ENCODE measurements at places on chromosomes 5 and 9.

- H3K4me3 ChIP-seq = no peak overlapping the region
- H3K36me3 ChIP-seq = no peaks in the 10 kb centered on the region
- no peaks in the 10 kb centered on the region for H3K27me3 ChIP-seq
- no peak overlapping the region for H3K27ac ChIP-seq
- no peaks in the 10 kb centered on the region for H3K4me1 ChIP-seq
Measured at GRCh38 chr5:143850050-143850683, 38.2 kb downstream of the HMHB1 start.

GRCh38 chr5:143085319-143085917 is 315.2 kb downstream of the ARHGAP26 start:
- no peak for DNase-seq
- no peak overlapping the region for H3K4me3 ChIP-seq
- no peaks in the 10 kb centered on the region for H3K27me3 ChIP-seq
- no peaks in the 10 kb centered on the region for H3K4me1 ChIP-seq
- H3K27ac ChIP-seq = no peak overlapping the region

DNA sequence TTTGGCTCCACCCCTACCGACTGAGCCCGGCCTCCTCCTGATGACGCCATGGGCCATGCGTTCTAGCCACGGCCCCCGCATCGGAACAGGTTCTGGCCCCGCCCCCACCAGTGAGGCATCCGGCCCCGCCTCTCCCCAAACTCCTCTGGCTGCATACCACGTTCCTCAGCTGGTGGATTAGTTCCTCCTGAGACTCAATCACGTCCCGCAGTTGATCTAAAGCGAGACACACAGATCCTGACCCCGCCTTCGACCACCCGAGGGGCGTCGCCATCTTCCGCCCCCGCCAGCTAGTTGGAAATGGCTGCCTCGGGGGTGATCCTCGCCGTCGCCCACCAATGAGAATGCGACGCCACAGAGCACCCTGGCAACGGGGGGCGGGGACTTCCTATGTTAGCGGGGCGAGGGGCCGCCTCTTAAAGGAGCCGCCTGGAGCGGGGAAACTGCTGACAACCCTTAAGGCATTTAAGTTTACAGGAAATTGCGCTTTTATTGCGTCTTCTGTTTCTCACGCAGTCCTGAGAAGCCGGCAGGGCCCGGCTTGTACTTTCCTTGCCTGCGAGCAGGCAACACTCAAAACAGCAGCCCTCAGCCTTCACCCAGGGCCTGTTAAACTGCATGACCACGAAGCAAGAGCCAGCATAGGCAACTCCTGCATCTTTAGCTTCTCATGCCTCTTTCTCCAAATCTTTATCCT is at the start of gene SPATA24:
Gene SPATA24, minus strand, starts transcription at position 303 of the 697 bp plus-strand sequence. Its CDS starts 29 bp downstream, at position 274.
- H3K36me3 ChIP-seq = peaks cover 9% of the 10 kb centered on the region
- H3K4me3 ChIP-seq = peak within 1 kb of the TSS; percentile 85
- peak within 1 kb of the TSS; percentile 98 for H3K27ac ChIP-seq
- peaks cover 40% of the 10 kb centered on the region for H3K4me1 ChIP-seq
- H3K27me3 ChIP-seq = no peaks in the 10 kb centered on the region
- peak; percentile 99 for DNase-seq

DNA sequence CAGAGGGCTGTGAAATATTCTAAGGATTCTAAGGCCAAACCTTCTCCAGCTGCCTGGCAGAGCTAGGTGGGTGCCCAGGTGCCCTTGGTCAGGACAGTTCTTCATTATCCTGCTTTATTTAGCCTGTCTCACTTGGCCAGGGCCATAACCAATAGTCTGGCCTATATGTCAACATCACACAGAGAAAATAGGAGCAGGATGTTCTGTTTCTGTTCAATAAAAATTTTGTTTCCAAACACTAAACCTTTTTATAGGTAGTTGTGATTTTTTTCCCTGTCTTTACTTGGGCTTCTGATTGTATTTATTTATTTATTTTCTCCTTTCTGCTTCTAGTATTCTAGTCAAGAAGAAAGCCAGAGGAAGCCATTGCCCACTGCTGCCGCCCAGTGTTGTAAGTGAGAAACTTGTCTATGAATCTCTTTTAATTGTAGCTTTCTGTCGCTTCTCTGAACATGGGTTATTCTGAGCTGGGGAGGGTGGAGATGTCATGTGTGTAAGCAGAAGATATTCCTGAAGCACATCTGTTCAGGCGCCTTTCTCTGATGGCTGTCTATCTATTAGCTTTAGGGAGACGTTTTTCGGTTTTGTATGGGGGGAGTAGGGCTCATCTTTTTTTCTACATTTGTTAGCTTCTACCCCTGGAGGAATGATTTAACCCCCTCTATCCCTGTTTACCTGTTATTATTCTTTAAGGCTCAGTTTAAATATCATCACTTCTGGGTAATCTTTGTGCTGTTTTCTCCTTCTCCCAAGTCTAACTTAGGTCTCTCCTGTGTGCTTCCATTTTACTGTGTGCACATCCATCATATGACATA is 97.1 kb downstream of the UNC13B start:
- H3K36me3 ChIP-seq = no peaks in the 10 kb centered on the region
- H3K27ac ChIP-seq = no peak overlapping the region
- DNase-seq = peak; percentile 67

DNA sequence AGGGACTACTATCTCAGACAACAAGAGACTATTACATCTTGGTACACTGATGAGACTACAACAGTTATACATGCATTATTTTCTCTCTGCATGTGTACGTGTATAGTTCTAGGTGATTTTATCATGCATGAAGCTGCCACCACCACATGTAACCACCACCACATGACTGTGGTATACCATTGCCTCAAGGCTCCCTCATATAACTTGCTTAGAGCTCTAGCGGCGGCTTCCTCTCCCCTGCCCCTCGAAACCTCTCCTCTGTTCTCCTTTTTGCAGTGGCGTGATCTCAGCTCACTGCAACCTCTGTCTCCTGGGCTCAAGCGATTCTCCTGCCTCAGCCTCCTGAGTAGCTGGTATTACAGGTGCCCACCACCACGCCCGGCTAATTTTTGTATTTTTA is 162.3 kb downstream of the AOPEP start:
- H3K4me3 ChIP-seq = no peak overlapping the region
- peaks cover 8% of the 10 kb centered on the region for H3K36me3 ChIP-seq
- H3K27ac ChIP-seq = no peak overlapping the region
- H3K4me1 ChIP-seq = no peaks in the 10 kb centered on the region

DNA sequence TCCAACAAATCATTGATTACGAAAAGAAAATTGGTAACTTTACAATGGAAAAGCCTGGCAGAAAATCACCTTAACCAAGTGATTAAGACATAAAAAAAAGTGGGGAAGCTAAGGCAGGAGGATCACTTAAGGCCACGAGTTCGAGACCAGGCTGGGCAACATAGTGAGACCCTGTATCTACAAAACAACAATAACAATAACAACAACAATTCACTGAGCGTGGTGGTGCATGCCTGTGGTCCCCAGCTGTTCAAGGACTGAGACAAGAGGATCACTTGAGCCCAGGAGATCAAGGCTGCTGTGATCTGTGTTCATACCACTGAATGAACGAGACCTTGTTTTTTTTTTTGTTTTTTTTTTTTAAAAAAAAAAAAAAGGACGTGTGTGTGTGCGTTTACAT is 21.3 kb downstream of the PTBP3 start:
- no peak overlapping the region for H3K27ac ChIP-seq
- peaks cover 39% of the 10 kb centered on the region for H3K4me1 ChIP-seq
- H3K27me3 ChIP-seq = no peaks in the 10 kb centered on the region
- H3K4me3 ChIP-seq = no peak overlapping the region

DNA sequence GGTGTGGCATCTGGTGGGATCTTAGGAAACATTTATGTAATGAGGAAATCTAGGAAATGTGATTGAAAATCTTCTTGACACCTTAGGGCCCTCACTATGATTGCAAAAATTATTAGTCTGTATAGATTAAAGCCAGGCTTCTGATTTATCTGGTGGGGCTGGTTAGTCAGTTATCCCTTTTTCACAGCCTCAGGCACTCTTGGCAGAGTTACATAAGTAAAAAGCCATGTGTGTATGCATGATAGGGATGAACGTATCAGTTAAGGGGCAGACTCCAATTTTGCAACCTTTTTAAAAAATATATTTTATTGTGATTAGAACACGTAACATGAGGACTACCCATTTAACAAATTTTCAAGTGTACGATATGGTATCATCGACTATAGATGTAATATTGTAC is 30.6 kb upstream of the RAB14 start:
- H3K27ac ChIP-seq = no peak overlapping the region
- no peak for DNase-seq
- no peak overlapping the region for H3K4me3 ChIP-seq
- H3K36me3 ChIP-seq = no peaks in the 10 kb centered on the region

DNA sequence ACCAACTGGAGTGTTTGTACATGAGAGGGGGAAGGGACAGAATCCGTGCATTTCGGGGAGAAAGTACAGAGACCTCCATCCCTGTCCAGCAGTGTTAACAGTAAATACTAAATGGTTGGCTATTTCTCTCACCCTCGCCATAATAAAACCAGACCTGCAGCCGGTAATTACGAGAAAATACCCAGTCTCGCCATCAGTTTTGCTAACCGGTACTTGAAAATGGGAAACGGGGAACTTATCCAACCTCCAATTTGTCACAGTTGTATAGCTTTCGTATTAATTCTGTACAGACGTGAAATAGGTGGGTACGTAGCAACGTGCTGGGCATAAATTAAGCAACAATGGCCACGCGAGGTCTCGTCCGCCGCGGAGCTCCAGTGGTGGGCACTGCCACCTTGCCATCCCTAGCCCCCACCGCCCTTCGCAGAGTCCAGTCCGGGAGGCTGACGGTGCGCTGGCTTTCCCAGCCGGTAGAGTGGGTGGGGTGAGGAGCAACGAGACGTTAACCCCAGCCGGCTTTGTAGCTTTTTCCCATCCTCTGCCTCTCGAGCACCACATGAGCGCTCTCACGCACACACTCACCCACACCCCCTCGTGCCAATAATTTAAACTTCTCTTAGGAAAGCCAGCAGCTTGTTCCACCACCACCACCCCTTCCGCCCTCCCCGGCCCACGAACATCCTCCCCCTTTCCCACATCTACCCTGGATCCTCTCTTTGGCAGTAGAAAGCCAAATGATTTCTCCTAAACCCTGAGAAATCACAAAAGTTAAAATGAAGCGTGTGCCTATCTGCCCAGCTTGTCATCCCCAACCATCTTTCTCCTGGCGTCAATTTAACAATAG is 1.8 kb downstream of the ELAVL2 start:
- no peaks in the 10 kb centered on the region for H3K36me3 ChIP-seq
- H3K4me1 ChIP-seq = no peaks in the 10 kb centered on the region
- H3K4me3 ChIP-seq = no peak overlapping the region
- no peak for DNase-seq
- H3K27me3 ChIP-seq = peaks cover 33% of the 10 kb centered on the region
- peak overlapping the region; percentile 42 for H3K27ac ChIP-seq

DNA sequence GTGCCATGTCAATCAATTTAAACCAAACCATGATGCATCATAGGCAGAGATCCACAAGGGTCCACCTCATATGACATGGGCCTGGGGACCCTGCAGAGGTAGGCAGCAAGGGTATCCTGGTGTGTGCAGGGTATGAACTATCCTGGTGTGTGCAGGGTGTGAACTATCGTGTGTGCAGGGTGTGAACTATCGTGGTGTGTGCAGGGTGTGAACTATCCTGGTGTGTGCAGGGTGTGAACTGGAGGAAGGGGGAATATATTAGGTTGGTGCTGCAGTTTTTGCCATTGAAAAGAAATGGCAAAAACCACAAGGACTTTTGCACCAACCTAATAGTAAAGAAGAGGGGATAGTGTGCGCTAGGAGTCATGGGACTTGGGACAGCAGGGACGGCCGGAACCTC is 50.0 kb downstream of the MFAP3 start:
- H3K4me3 ChIP-seq = no peak overlapping the region
- H3K36me3 ChIP-seq = no peaks in the 10 kb centered on the region
- DNase-seq = no peak
- no peak overlapping the region for H3K27ac ChIP-seq

GRCh38 chr5:122182491-122182921 is 53.2 kb downstream of the ZNF474 start:
- H3K27me3 ChIP-seq = peaks cover 6% of the 10 kb centered on the region
- no peaks in the 10 kb centered on the region for H3K36me3 ChIP-seq
- H3K4me3 ChIP-seq = no peak overlapping the region

DNA sequence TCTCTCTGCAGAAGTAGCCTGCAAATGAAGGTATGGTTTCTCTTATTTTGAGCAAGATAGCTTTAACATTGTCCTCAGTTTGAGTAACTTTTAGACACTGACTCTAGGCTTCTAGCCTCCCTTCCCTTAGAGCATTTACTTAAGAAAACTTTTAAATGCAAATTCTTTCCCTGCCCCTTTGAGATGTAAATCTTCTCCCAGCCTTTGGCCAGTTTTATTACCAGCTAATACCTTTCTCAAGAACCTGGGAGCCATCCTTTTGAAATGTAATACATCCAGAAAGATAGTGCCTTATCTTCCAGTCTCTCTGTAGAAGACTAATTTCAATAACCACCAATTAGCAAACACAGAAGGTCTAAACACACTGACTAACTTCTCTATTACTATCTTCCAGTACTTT is 688.9 kb upstream of the CDH9 start:
- no peak overlapping the region for H3K27ac ChIP-seq
- H3K4me3 ChIP-seq = no peak overlapping the region
- no peaks in the 10 kb centered on the region for H3K4me1 ChIP-seq
- no peak for DNase-seq
- H3K36me3 ChIP-seq = no peaks in the 10 kb centered on the region
- H3K27me3 ChIP-seq = no peaks in the 10 kb centered on the region

DNA sequence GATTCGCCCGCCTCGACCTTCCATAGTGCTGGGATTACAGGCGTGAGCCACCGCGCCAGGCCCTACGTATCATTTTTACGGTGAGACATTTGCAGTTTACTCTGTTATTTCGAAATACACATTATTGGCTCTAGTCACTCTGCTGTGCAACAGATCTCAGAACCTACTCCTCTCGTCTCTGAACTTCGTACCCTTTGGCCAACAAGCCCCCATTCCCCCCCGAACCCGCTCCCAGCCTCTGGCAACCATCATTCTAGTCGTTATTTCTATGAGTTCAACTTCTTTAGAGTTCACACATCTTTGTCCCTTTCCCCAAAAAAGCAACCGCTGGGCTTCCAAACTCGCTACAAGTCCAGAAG is 735 bp downstream of the PTGR1 start:
- H3K27ac ChIP-seq = no peak overlapping the region
- peaks cover 27% of the 10 kb centered on the region for H3K4me1 ChIP-seq
- DNase-seq = peak; percentile 24
- H3K4me3 ChIP-seq = peak overlapping the region; percentile 80
- H3K27me3 ChIP-seq = peaks cover 54% of the 10 kb centered on the region

- H3K36me3 ChIP-seq = no peaks in the 10 kb centered on the region
- H3K27ac ChIP-seq = no peak overlapping the region
- no peaks in the 10 kb centered on the region for H3K4me1 ChIP-seq
- H3K27me3 ChIP-seq = no peaks in the 10 kb centered on the region
- DNase-seq = no peak
- no peak overlapping the region for H3K4me3 ChIP-seq
Measured at GRCh38 chr5:171771856-171772255, 13.8 kb upstream of the SMIM23 start.

GRCh38 chr9:19185191-19185590 is 45.3 kb upstream of the DENND4C start:
- H3K27ac ChIP-seq = no peak overlapping the region
- no peak overlapping the region for H3K4me3 ChIP-seq

GRCh38 chr9:77472646-77473045 is 175.5 kb downstream of the GNA14 start:
- H3K36me3 ChIP-seq = peaks cover 3% of the 10 kb centered on the region
- H3K4me1 ChIP-seq = peaks cover 34% of the 10 kb centered on the region
- H3K4me3 ChIP-seq = no peak overlapping the region
- H3K27me3 ChIP-seq = peaks cover 5% of the 10 kb centered on the region

GRCh38 chr5:75546830-75547229 is 35.1 kb downstream of the POLK start:
- no peaks in the 10 kb centered on the region for H3K4me1 ChIP-seq
- H3K36me3 ChIP-seq = peaks cover 25% of the 10 kb centered on the region
- no peak overlapping the region for H3K27ac ChIP-seq
- no peak overlapping the region for H3K4me3 ChIP-seq
- DNase-seq = no peak

Measured in activated naive CD4-positive, alpha-beta T cell treated with anti-CD3 and anti-CD28 coated beads, Interleukin-2, amount 10 ng/mL, durations not matched to agents 7 days and 5 days (primary cell).